Aorta (tissue), 5 donors: ENCODE measurements at places on chromosomes 1 and 21. TPM values are rescaled to one million over a fixed set of nuclear protein-coding genes. Genes with fewer than 3 reads are reported as not detected.

Gene KRTAP11-1
- not detected for total RNA-seq

GRCh38 chr1:205287767-205288559 is 33.6 kb downstream of the NUAK2 start:
- H3K36me3 ChIP-seq, result no peaks in the 10 kb centered on the region
- no peak overlapping the region for H3K4me3 ChIP-seq
- H3K27me3 ChIP-seq, result no peaks in the 10 kb centered on the region

Gene SPRR3
- total RNA-seq, result 0.75 TPM

DNA sequence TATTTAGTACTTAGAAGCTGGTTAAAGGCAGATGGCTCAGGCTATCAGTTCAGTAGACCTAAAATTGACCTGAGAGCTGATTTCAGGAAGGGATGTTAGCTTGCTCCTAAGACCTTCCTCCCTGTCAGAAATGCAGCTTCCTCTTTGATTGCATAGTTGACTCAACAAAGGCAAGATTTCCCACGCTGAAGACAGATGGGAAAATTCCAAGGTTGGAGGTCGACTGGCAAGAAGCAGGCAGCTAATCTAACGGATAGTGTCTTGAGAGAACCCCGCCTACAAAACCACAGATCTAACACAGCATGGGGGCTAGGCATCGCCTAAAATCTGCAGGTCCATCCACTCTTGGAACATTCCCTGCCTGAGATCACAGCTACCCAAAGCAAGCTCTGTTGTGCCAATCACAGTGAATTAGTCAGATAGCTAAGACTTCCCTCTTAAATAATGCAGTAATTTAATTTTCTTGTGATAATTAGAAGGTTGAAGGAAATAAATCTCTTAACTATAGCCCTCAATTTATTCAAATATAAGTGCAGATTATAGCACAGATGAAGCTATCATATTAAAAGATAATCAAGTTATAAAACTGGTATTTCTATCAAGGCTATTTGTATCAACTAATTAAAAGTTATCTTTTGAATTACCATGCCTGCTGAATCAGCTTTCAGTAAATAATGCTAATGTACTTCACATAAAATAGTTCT is 357.8 kb upstream of the SGIP1 start:
- no peaks in the 10 kb centered on the region for H3K4me1 ChIP-seq
- no peak overlapping the region for H3K4me3 ChIP-seq
- no peaks in the 10 kb centered on the region for H3K27me3 ChIP-seq
- DNase-seq, result no peak
- H3K36me3 ChIP-seq, result no peaks in the 10 kb centered on the region

DNA sequence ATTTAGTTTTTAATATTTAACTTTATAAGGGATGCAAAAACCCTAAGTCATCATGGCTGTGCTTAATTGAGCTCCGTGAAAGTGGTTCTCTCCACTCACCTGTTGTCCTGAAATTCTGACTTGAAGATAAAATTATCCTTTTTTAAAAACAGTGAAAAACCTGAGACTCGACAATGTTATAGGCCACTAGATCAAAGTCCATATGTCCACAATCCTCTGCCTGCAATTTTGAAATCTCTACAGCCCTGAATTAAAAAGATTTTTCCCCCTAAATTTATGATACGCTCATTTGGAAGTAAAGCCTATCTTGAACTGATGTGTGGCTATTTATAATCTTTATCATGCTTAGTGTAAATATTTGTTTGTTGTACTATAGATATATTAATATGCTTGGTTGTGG is 18.7 kb downstream of the OSBPL9 start:
- no peak overlapping the region for H3K4me3 ChIP-seq
- H3K27me3 ChIP-seq, result no peaks in the 10 kb centered on the region
- no peak overlapping the region for H3K27ac ChIP-seq
- DNase-seq, result no peak

DNA sequence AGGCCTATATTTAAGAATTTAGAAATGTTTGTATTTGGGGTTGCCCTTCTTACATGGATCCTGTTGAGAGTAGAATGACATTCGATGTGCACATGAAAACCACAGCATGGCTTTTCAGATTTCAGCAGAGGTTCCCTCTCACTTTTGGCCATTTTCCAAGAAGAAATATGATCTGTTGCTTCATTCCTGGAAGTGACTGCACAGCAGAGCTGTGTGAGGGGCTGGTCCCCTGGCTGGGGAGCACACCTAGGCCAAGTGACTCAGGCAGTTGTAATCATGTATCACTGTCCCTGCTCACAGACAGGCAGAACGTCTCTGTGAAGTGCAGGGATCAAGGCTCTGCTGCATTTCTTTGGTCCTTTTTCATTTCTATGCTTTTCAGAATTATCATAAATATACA is 32.3 kb downstream of the AGT start:
- H3K27me3 ChIP-seq, result no peaks in the 10 kb centered on the region
- peaks cover 9% of the 10 kb centered on the region for H3K36me3 ChIP-seq
- H3K27ac ChIP-seq, result no peak overlapping the region
- no peaks in the 10 kb centered on the region for H3K4me1 ChIP-seq
- no peak for DNase-seq

GRCh38 chr1:71303617-71304041 is 222.8 kb upstream of the ZRANB2 start:
- no peak for DNase-seq
- no peaks in the 10 kb centered on the region for H3K27me3 ChIP-seq
- H3K4me3 ChIP-seq, result no peak overlapping the region
- no peak overlapping the region for H3K27ac ChIP-seq
- H3K4me1 ChIP-seq, result no peaks in the 10 kb centered on the region
- no peaks in the 10 kb centered on the region for H3K36me3 ChIP-seq

DNA sequence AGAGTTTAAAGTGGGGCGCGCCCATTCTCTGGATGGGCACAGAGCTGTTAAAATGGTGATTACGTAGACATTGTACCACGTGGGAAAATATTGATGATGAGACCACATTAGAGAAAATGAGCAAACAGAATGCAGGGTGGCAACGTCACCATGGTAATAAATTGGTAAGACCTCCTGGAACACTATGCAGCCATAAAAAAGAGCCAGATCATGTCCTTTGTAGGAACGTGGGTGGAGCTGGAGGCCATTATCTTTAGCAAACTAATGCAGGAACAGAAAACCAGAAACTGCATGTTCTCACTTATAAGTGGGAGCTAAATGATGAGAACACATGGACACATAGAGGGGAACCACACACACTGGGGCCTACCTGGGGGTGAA is 53.5 kb upstream of the CLDN14 start:
- H3K27ac ChIP-seq, result no peak overlapping the region
- H3K4me3 ChIP-seq, result no peak overlapping the region
- peaks cover 2% of the 10 kb centered on the region for H3K27me3 ChIP-seq
- no peak for DNase-seq

GRCh38 chr1:211882381-211883004 is 51.9 kb upstream of the LPGAT1 start:
- no peaks in the 10 kb centered on the region for H3K36me3 ChIP-seq
- no peak overlapping the region for H3K4me3 ChIP-seq
- no peak for DNase-seq

GRCh38 chr21:18608226-18608625 is 204.6 kb upstream of the TMPRSS15 start:
- H3K27ac ChIP-seq, result no peak overlapping the region
- DNase-seq, result no peak
- H3K27me3 ChIP-seq, result no peaks in the 10 kb centered on the region
- no peak overlapping the region for H3K4me3 ChIP-seq
- no peaks in the 10 kb centered on the region for H3K4me1 ChIP-seq

- no peak overlapping the region for H3K27ac ChIP-seq
- H3K27me3 ChIP-seq, result no peaks in the 10 kb centered on the region
- H3K4me1 ChIP-seq, result no peaks in the 10 kb centered on the region
Measured at GRCh38 chr21:29499229-29499628, 200.5 kb downstream of the BACH1 start.

DNA sequence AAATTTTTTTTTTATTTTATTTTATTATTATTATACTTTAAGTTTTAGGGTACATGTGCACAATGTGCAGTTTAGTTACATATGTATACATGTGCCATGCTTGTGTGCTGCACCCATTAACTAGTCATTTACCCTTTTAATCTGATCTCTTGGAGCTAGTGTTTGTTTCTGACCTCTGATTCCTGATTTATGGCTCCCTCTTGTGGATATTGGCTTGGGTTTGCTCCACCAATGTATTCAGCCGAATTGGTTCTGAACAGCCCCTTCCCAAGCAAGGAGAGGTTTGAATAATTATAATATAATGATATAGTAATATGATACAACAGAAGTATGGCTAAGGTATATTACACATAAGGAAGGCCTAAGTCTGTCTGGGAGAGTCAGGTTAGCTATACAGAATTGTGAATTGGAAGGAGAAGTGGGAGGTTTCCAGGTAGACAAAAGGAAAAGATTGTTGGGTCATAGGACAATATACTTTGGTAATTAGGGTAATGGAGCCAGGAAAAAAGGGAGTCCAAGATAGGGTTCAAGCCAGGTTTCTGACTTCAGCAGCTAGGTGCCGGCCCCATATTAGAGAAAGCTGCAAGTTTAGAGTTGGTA is 53.1 kb upstream of the HMCN1 start:
- H3K4me3 ChIP-seq, result no peak overlapping the region
- no peaks in the 10 kb centered on the region for H3K27me3 ChIP-seq
- H3K27ac ChIP-seq, result no peak overlapping the region

- no peaks in the 10 kb centered on the region for H3K27me3 ChIP-seq
- no peak overlapping the region for H3K27ac ChIP-seq
- H3K4me1 ChIP-seq, result no peaks in the 10 kb centered on the region
- H3K4me3 ChIP-seq, result no peak overlapping the region
- DNase-seq, result no peak
Measured at GRCh38 chr1:94259635-94260289, 22.4 kb upstream of the ARHGAP29 start.

Gene NUDT4B
- 1.2 TPM for total RNA-seq

Gene NMNAT1
- 5.7 TPM for total RNA-seq

Gene NBPF20
- total RNA-seq, result 4.4 TPM

DNA sequence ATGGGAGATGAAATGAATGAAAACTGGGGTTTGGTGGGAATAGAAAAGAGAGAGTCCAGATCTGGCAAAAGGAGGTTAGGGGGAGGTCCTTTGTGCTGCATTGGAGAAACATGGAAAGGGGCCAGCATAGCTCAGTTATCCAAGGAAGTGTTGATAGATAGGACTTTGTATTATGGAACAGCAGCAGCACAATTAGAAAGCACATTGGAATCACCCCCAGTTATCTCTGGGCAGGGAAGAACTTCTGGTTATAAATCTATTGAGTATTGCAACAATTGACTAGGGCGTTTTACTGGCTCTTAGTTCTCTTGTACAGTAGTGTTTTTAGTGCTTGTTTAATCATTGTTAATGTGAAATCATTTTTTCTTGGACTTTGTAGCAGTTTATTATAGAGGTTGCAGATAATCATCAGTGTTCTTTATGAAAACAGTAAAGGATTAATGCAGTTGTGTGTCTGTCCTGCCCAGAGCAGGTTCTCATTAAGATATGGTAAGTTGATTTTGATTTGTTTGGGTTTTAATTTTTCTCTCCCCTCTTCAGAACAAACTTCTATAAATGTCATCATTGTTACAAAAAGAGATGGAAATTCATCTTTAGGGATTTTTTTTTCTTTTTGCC is 76.6 kb downstream of the NR5A2 start:
- H3K27me3 ChIP-seq, result no peaks in the 10 kb centered on the region
- no peaks in the 10 kb centered on the region for H3K36me3 ChIP-seq
- H3K4me1 ChIP-seq, result no peaks in the 10 kb centered on the region
- H3K4me3 ChIP-seq, result no peak overlapping the region
- DNase-seq, result no peak

DNA sequence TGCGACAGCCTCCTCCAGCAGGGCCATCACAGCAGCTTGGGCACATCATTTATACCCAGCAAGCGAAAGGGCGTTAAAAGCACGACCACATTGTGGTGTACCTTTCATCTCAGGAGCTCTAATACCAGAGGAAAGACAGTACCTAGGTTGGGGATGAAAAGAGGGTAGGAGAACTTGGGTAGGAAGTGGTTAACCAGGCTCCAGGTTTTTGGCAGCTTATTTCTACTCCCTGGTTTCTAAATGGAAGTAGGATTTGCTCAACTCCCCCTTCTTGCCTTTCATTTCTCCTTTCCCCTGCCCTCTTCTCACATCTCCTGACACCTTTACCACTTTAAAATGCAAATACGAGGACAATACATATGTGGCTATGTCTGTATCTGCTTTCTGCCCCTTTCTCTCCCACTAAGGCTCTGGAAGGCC is 30.2 kb downstream of the FAM177B start:
- H3K4me1 ChIP-seq, result no peaks in the 10 kb centered on the region
- no peak overlapping the region for H3K27ac ChIP-seq
- DNase-seq, result no peak
- H3K36me3 ChIP-seq, result no peaks in the 10 kb centered on the region
- no peak overlapping the region for H3K4me3 ChIP-seq
- H3K27me3 ChIP-seq, result no peaks in the 10 kb centered on the region

Gene LY9
- total RNA-seq, result 0.71 TPM

DNA sequence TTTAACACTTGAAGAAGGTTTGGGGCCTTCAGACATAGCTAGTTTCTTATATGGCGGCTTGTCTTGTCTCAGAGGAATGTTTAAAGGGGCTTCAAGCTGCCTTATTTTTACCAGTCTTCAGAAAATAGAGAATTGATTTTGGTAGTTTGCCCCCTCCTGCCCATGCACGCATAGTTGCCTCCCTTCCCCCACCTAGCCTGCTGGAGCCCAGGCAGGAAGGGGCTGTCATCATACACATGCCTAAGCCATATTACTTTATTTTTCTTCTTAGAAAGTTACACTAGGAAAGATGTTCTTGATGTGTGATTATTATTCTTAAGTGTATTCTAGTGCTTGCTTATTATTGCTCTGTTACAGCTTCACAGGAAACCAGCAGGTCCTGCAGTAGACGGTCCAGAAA is 18.3 kb downstream of the PBX1 start:
- no peaks in the 10 kb centered on the region for H3K36me3 ChIP-seq
- H3K27ac ChIP-seq, result no peak overlapping the region
- no peak for DNase-seq
- H3K4me1 ChIP-seq, result peaks cover 5% of the 10 kb centered on the region
- H3K4me3 ChIP-seq, result no peak overlapping the region
- no peaks in the 10 kb centered on the region for H3K27me3 ChIP-seq

- no peak for DNase-seq
- no peak overlapping the region for H3K27ac ChIP-seq
- no peaks in the 10 kb centered on the region for H3K4me1 ChIP-seq
- H3K27me3 ChIP-seq, result no peaks in the 10 kb centered on the region
- no peak overlapping the region for H3K4me3 ChIP-seq
Measured at GRCh38 chr1:40750451-40750908, 33.1 kb upstream of the KCNQ4 start.

- no peaks in the 10 kb centered on the region for H3K4me1 ChIP-seq
- no peaks in the 10 kb centered on the region for H3K27me3 ChIP-seq
- no peaks in the 10 kb centered on the region for H3K36me3 ChIP-seq
- no peak for DNase-seq
- H3K4me3 ChIP-seq, result no peak overlapping the region
- no peak overlapping the region for H3K27ac ChIP-seq
Measured at GRCh38 chr1:68120136-68120791, 69.8 kb upstream of the DIRAS3 start.

Gene KMO
- 2.1 TPM for total RNA-seq

DNA sequence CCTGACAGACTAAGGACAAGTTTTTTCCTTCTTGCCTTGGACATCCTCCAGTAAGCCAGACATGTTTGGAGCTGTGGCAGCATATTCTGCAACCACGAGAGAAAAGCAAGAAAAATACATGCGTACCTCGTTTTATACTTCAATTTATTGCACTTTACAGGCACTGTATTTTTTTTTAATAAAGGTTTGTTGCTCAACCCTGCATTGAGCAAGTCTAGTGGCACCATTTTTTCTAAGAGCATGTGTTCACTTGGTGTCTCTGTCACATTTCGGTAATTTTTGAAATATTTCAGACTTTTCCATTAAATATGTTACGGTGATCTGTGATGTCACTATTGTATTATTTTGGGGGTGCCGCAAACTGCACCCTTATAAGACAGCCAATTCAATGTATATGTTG is 2.1 kb upstream of the SSX2IP start:
- H3K4me3 ChIP-seq, result no peak overlapping the region
- no peak for DNase-seq
- no peaks in the 10 kb centered on the region for H3K36me3 ChIP-seq
- H3K4me1 ChIP-seq, result no peaks in the 10 kb centered on the region
- no peak overlapping the region for H3K27ac ChIP-seq

Gene TEX38
- total RNA-seq, result not detected

Gene MAP3K7CL
- total RNA-seq, result 33.0 TPM
